ENCODE measurements at places on chromosomes 4 and X.
A peak's percentile ranks its signal among the peaks of the same experiment; 100 is the strongest.

- no peak for DNase-seq
Observed at GRCh38 chrX:30144221-30144620, 71.1 kb upstream of the MAGEB2 start.

- no peak for DNase-seq
Observed at GRCh38 chrX:40405399-40405798, 175.4 kb upstream of the ATP6AP2 start.

DNA sequence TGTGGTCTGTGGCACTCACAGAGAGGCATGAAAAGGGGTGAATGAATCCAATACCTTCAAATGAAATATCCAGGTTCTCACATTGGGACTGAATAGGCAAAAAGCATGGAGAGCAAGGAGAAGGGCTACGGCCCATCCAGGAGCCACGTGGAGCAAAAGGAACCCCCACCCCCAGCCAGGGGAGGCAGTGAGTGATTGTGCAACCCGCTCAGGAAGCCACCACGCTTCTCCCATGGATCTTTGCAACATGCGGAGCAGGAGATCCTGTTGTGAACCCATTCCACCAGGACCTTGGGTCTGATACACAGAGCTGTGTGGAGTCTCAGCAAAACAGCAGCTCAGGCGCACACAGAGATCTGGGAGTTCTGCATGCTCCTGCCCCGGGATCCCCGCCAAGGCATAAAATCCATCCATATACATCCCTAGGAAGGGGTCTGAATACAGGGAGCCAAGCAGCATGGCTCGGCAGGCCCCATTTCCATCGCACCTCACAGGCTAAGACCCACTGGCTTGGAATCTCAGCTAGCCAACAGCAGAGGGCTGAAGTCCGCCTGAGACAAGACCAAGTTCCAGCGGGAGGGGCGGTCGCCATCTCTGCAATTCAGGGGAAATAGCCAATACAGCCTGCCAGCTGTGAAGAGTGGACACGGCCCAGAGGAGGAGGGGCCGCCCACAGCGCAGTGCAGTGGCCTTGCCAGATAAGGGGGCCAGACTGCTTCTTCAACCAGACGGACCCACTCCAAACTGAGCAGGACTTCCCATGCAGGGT lies 80.2 kb downstream of the FGF16 start:
- DNase-seq, result no peak

DNA sequence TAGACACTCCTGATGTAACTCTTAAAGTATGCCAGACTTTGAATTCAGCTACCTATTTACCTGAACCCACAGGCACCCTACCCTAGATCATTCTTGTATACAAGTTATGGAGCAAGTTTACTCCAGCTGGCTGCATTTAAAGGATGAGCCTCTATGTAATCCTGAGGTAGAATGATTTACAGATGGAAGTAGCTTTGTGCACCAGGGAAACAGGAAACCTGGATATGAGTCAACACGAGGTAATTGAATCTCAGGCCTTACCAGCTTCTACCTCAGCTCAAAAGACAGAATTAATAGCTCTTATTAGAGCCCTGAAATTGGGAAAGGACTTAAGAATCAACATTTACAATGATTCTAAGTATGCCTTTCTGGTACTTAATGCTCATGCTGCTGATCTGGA lies 119.8 kb downstream of the AGTR2 start:
- DNase-seq, result no peak

DNA sequence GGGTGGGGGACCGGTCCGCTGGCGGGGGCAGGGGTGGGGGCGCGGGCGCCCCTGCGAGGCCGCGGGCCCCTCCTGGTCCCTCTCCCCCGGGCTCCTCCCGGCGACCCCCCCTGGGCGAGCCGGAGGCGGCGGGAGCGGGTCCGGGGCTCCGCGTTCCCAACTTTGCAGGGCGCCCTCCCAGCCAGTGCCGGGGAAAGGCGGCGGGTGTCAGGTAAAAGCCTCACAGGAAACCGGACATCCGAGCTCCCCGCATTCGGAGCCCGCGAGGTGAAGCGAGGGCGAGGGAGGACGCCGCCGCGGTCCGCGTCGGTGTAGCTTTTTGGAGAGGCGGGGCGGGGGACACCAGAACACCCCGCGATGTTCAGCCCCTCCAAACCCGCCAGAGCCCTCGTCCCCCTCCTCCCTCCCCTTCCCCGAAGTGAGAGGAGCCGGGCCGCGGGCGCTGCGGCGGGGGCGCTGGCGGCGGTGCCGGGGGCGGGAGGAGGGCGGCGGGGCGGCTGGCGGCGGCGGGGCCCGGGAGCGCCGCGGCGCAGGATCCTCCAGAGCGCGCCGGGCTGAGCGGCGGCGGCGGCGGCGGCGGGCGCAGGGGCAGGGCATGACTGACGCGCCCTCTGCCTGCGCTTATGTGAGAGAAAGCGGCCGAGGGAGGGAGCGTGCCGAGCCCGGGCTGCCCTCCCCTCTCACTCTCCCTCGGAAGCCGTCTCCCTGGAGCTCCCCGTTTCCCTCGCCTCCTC lies at the start of gene VEGFC:
Gene VEGFC (minus strand): TSS at position 597 of the 734 bp plus-strand sequence. CDS start 611 bp downstream, outside the sequence.
- DNase-seq, result no peak

DNA sequence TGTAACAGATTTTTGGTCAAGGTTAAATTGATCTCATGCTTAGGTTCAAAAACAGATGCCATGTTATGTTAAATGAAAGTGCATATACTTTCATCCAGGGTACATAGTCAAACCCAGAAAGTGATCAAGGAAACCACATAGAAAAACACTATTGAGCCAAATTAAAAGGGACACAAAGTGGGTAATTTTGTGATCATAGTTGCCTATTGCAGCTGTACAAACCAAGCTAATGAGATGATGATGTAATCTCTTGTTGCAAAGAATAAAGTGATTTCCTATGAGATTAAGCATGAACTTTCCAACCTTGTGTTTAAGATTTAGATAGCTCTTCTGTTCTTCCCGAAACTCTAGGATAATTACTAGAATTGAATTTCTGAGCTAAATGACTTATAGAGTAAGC lies 20.2 kb upstream of the LIMCH1 start:
- DNase-seq, result peak; percentile 10

DNA sequence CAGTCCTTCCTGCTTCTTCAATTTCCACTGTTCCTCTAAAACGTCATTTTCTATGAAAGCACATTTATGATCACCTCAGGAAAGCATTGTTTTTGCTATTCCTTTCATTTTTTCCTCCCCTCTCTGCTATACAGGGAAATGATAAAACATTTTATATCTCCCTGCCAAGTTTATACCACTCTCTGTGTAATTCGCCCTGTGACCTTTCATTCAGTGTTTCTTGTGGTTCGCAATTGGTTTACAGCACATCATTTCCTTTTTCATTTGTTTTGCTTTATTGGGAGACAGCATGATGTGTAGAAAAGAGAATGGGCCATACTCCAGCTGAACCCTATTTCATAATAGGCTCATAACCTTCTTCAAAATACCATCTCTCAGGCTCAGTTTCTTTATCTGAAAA lies 99.9 kb upstream of the RAPGEF2 start:
- no peak for DNase-seq

GRCh38 chr4:119233191-119233590 lies 20.7 kb downstream of the USP53 start:
- DNase-seq, result no peak

- no peak for DNase-seq
Observed at GRCh38 chr4:7821245-7822136, 118.2 kb downstream of the AFAP1 start.

- DNase-seq, result no peak
Observed at GRCh38 chr4:101127176-101127790, 220.0 kb downstream of the PPP3CA start.

DNA sequence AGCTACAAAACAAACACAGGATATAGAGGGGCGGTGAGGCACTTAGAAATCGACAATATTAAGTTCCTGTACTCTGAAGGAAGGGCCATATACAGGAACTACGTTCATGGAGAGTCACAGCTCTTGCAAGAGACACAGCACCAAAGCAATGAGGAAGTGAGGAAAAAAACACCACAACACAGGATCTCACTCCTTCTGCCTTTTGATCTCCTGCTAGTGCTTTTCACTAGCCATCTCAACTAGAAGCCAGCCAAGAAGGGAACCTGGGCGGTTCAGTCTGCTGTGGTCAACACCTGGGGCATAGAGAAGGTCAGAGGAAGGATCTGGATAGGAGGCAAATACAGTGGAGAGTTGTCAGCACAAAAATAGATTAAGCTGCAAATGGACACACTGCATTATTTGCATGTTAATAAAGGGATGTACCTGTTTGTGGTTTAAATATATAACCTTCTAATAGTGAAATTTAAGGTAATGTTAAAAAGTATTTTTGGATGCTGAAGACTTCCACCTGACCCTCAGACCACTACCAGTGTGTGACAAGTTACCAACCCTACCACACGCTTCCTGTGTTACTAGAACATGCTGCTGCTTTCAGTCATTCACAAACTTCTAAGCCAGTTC lies 104.6 kb downstream of the DTHD1 start:
- DNase-seq, result no peak

- no peak for DNase-seq
Observed at GRCh38 chrX:84320614-84321013, 132.6 kb upstream of the RPS6KA6 start.

- no peak for DNase-seq
Observed at GRCh38 chr4:24871210-24871609, 41.6 kb downstream of the CCDC149 start.

DNA sequence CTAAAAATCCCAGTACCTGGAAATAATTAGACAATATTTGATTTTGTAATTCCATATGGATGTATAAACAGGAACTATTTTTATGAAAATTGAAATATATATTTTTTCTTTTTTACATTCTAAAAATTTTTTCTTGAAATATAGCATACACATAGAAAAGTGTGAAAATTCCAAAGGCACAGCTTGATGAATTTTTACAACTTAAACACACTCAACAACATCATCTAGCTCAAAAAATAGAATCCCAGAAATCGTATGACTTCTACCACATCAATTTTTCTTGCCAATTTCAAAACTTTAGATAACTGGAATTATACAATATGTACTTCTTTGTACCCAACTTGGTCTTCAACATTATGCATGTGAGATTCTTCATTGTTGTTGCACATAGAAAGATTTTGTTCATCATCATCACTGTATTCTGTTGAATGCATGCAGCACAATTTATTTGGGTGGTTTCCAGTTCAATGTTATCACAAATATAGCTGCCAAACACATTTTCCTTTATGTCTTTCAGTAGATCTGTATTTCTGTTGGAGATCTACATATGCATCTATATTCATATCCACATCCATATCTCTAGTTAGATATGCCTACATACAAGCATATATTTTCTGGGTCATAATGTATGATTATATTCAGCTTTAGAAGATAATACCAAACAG lies 340.7 kb upstream of the SLIT2 start:
- no peak for DNase-seq

- DNase-seq, result no peak
Observed at GRCh38 chr4:153538487-153539357, 72.6 kb downstream of the TMEM131L start.

- no peak for DNase-seq
Observed at GRCh38 chrX:39766855-39767254, 330.9 kb downstream of the BCOR start.

GRCh38 chr4:138611721-138612120 lies 369.6 kb upstream of the SLC7A11 start:
- no peak for DNase-seq

DNA sequence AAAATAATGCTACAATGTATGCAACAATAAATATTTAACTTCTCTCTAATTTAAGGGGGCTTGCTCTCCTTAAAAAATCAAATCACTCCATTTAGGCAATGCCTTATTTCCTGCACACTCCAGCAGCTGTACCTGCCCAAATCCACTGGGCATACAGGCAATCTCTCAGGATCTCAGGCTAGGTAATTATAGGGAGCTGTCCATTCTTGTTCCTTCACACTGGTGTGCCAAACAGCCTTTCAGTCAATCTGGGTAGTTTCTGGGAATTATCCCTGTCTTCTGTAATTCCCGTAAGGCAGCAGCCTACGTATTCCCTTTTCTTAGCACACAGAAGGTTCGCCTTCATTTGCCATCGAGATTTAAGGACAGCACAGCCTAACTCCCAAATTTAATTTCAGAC lies 922.6 kb upstream of the SLIT2 start:
- DNase-seq, result no peak

DNA sequence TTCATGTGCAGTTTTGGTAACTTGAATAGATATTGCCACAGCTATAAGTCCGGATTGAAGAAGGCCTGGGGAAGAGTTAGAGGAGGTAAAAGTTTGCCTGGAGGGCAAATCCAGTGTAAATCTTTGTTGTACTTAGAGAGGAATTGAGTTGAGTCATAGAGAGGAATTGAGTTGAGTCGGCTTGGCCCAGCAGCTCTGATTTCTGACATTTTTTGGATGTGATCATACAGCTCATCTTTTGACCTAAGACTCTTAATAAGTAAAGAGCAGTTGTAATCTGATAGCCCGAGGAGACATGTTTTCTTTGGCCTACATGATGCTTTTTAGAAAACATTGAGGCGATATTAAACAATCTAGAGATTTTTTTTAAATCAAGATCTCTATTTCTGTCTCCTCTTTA lies 3.9 kb downstream of the KIT start:
- no peak for DNase-seq

DNA sequence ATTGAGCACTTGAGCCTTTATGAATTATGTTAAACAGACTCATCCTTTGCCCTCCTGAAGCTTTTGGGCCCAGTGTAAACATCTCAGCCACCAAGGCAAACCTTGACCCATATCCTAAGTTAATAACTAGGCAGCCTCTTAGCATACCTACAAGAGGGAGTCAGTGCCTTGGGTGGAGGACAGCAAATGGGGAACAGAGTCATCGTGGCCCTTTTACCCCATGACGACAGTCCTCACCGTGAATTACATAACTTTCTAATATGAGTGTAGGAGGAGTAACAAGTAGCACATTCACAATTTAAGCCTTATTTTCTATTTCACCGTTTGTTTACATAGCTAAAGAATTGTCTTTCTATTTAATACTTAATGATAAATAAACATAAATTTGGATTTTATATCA lies 16.8 kb downstream of the CLDN22 start:
- DNase-seq, result no peak

DNA sequence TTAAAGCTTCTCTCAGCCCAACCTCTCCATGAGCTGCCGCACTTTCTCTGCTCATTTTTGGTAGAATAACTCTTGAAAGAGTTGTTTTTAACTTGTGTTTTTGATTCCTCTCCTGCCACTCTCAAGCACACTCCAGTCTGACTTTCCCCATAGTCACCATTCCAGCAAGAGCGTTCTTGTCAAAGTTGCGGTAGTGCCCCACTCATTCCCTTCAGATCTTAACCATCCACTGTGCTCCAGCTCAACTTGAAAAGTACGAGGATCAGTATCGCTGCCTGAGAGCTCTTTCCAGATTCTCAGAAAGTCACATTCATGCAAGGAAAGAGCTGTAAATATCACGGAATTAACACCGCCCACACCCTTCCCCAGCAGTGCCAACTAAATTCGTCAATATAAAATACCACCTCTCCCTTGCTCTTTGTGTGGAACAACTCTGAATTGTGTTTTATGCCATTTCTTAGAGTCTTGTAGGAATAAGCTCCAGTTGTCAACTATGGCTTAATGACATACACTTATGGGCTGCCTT lies 59.7 kb upstream of the IL15 start:
- DNase-seq, result no peak

- DNase-seq, result no peak
Observed at GRCh38 chrX:9678215-9678965, 87.3 kb downstream of the GPR143 start.

GRCh38 chrX:9327747-9328145 lies 137.1 kb upstream of the TBL1X start:
- DNase-seq, result no peak

Data from NCI-H2081 treated with DMSO at 0.1 percent for 48 hours (cell line).